ENCODE measurements at places on chromosomes 6 and 20. TPM values are rescaled to one million over a fixed set of nuclear protein-coding genes. Genes with fewer than 3 reads are reported as not detected.

PPP1R3G gene
- total RNA-seq = 1.3 TPM

SPEF1 gene
- 0.08 TPM for total RNA-seq

LY6G6F gene
- total RNA-seq = not detected

IYD gene
- not detected for total RNA-seq

NOX3 gene
- not detected for total RNA-seq

MATN4 gene
- total RNA-seq = 0.23 TPM

SLC17A3 gene
- not detected for total RNA-seq

PBOV1 gene
- not detected for total RNA-seq

MEP1A gene
- total RNA-seq = not detected

NFATC2 gene
- total RNA-seq = 0.60 TPM

RNF182 gene
- not detected for total RNA-seq

CPXM1 gene
- total RNA-seq = 32.2 TPM

LGSN gene
- total RNA-seq = not detected

HLA-DOA gene
- under 0.01 TPM for total RNA-seq

SLC16A10 gene
- total RNA-seq = not detected

SH3BGRL2 gene
- total RNA-seq = 1.3 TPM

MACROD2 gene
- total RNA-seq = 0.38 TPM

ZNF217 gene
- 23.3 TPM for total RNA-seq

AURKA gene
- total RNA-seq = 1.9 TPM

GSTA1 gene
- not detected for total RNA-seq

BCKDHB gene
- 10.6 TPM for total RNA-seq

DUSP15 gene
- 0.23 TPM for total RNA-seq

IP6K3 gene
- total RNA-seq = not detected

IPCEF1 gene
- total RNA-seq = not detected

TMEM74B gene
- not detected for total RNA-seq

ELOVL2 gene
- total RNA-seq = not detected

SIRPA gene
- 6.0 TPM for total RNA-seq

RBBP8NL gene
- not detected for total RNA-seq

OTOR gene
- not detected for total RNA-seq

FAM217A gene
- total RNA-seq = not detected

FAM209B gene
- not detected for total RNA-seq

TBX18 gene
- total RNA-seq = 44.2 TPM

MARCKS gene
- total RNA-seq = 128 TPM

ANKRD60 gene
- not detected for total RNA-seq

GSTA3 gene
- total RNA-seq = not detected

SYCP2L gene
- 0.08 TPM for total RNA-seq

EFCAB8 gene
- total RNA-seq = under 0.01 TPM

CNBD2 gene
- 1.1 TPM for total RNA-seq

CLPSL2 gene
- total RNA-seq = not detected

NT5DC1 gene
- 6.4 TPM for total RNA-seq

TFAP2C gene
- total RNA-seq = 1.8 TPM

YTHDF1 gene
- total RNA-seq = 11.9 TPM

OR12D3 gene
- not detected for total RNA-seq

TOX2 gene
- total RNA-seq = 2.0 TPM

SMPD2 gene
- total RNA-seq = 12.6 TPM

CST4 gene
- total RNA-seq = not detected

UFL1 gene
- total RNA-seq = 22.7 TPM

VNN1 gene
- total RNA-seq = 0.12 TPM

BPI gene
- total RNA-seq = 0.30 TPM

CST2 gene
- not detected for total RNA-seq

HLA-DQB1 gene
- total RNA-seq = not detected

DNAH8 gene
- not detected for total RNA-seq

NINL gene
- total RNA-seq = 6.7 TPM

EPHA7 gene
- under 0.01 TPM for total RNA-seq

FAXC gene
- 0.15 TPM for total RNA-seq

SEC23B gene
- 44.3 TPM for total RNA-seq

MYBL2 gene
- 3.6 TPM for total RNA-seq

Data from smooth muscle cell of the coronary artery (primary cell).